ENCODE measurements at places on chromosomes 7 and 10.

GRCh38 chr7:39621261-39621660 lies 2.1 kb upstream of the RALA start:
- no peak for DNase-seq

GRCh38 chr10:77823811-77824542 lies 102.6 kb downstream of the DLG5 start:
- no peak for DNase-seq

DNA sequence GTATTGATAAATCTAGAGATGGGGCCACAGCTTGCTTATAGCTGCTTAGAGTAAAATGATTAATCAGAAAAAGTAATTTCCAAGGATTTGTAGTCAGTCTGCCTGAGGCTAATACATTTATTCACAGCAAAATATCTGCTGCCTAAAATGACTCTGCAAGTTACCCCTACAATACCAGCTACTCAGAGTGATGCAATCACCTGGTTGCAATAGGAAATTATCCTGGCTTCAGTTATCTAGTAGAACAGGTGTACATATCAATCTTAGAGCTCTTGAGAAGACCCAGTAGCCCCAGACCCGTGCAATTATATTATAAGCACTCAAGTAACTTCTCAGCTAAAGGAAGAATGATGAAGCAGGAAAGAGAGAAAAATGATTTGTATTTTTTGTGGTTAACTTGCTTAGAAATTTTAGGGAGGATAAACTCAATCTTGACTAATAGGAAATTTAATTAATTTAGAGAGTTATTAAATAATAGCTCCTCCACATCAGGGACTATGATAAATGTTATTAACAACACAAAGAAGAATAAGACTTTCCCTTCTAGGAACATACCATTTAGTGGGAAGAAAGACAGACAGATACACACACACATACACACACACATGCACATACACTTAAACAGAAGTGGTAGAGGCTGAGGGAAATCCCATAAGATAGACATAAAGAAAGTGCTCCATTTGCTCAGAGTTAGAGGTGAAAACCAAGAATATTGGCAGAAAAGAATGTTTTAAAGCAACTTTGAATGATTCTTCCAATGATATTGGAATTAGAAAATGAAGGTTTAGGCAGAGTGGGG lies 140.4 kb upstream of the PRSS1 start:
- DNase-seq, result no peak

- no peak for DNase-seq
Measured at GRCh38 chr10:124547647-124548168, 86.1 kb downstream of the LHPP start.

DNA sequence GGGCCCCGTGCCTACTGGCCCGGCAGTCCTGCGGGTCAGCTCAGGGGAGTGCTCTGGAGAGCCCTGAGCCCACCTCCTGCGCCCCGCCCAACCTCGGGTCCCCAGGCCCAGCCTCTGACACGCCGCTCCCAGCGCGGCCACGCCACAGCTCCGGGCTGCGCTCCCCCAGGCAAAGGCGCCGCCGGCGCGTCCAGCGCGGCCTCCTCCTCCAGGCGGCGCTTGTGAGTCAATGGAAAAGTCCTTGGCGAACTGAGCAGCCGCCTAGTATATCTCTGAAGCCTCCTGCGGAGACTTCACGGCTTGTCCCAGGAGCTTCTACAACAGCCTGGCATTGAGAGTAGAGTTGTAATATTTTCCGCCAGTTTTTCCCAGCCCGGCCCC lies 29.5 kb upstream of the BMS1 start:
- DNase-seq, result peak; percentile 74

GRCh38 chr7:30145426-30145970 lies 10.7 kb downstream of the MTURN start:
- DNase-seq, result no peak

All from HEK293T (cell line).